ENCODE measurements at places on chromosomes 7 and 10. TPM values are rescaled to one million over a fixed set of nuclear protein-coding genes. Genes with fewer than 3 reads are reported as not detected.

- DNase-seq: no peak
Measured at GRCh38 chr7:44212581-44213184, 11.9 kb downstream of the YKT6 start.

DNA sequence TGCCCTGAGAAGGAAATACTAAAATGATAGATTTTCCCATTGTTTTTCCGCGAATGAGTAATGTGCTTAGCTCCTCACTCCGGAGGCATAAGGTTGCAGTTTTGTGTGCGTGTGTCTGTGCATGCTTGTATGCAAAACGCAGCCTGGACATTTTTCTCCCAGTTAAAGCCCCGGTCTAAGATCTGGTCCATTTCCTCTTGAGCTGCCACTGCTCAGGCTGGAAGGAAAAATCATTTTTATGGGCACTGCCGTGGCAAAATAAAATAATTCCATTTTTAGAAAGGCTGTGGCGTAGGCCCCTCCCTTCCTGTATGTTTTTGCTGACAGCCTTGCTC is 260.6 kb downstream of the WDR37 start:
- no peak for DNase-seq

Gene NUTM2A
- polyA plus RNA-seq: 1.1 TPM

Gene NPY4R
- not detected for polyA plus RNA-seq

Gene ICA1
- 1.4 TPM for polyA plus RNA-seq

DNA sequence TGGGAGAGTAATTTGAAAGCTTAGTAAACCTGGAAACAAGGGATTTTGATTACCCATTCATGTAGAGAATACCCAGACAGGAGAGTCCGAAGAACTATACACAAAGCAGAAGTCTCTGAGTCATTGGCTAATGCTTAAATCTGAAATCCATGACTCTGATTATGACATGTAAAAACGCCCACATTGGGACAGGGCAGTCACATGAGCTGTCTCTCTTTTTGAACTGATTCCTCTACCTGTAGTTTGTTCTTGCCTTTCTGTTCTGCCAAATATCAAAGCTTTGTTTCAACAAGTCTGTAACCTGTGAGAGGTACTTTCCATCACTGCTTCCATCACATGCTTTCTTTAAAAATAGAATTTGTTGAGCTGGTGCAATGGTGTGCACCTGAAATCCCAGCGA is 4.3 kb upstream of the GPNMB start:
- DNase-seq: peak; percentile 93

DNA sequence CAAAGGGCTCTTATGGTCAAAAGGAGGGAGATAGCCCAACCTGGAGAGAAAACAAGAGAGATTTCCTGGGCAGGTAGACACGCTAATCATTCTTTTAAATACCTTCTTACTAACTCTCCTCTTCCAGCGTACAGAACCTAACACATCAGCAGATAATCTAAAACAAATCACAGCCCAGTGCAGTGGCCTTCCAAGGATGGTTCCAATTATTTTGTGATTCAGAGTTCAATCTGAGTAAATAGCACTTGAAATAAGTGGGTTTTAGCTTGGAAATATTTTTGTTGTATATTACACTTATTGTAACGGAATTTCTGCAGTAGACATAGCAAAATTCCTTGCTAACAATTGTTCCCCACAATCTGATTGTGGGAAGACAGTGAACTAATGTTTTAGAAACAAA is 7.3 kb upstream of the IMPDH1 start:
- DNase-seq: no peak

DNA sequence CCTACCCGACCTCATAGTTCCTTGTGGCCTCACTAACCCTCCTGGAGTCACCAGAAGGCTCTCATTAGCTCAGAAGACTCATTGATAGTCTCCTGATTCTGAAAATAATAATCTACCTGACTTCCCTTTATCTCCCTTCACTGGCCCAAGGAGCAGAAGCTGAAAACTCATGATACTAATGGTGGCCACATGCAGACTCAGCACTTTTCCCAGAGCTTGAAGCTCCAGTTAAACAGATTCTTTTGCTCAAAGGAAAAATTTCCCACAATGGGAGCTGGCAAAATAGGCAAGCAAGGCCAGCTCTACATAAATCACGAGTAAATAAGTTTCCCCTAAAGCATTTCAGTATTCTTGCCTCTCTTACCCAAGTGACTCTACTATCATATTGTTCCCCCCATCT is 8.2 kb downstream of the NAPEPLD start:
- no peak for DNase-seq

Measured in foreskin keratinocyte (primary cell).